Activated T-helper 9 cell treated with anti-CD3 and anti-CD28 coated beads, Interleukin-2, amount 50 U/mL, for 16 hours (primary cell): ENCODE measurements at places on chromosomes 3 and 15.

DNA sequence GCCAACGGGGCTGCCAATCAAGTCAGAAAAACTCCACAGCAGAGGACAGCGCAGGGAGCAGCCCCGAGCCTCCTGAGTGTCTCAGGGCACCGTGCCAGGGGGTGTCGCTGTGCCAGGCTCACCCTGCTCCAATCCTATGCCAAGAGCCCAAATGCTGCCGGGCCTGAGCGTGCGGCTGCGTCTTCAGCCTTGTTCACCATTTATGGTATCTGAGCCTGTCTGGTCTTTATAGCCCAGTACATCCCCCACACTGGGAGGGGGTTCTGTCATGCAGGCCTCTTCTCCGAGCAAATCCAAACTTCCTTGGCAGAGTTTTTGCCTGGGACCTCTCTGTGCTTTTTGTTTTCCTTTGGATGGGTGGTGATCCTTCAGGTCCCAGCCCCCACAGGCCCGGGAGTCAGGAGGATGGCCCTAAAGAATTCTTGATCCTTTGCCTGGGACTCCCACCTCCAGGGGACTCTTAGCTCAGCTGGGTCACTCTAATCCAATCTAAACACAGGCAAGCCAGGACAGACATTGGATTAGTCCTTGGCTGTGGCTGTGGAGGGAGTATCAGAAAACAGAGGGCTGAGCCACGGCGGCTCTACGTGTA is 135.1 kb upstream of the HACD2 start:
- no peak for DNase-seq

DNA sequence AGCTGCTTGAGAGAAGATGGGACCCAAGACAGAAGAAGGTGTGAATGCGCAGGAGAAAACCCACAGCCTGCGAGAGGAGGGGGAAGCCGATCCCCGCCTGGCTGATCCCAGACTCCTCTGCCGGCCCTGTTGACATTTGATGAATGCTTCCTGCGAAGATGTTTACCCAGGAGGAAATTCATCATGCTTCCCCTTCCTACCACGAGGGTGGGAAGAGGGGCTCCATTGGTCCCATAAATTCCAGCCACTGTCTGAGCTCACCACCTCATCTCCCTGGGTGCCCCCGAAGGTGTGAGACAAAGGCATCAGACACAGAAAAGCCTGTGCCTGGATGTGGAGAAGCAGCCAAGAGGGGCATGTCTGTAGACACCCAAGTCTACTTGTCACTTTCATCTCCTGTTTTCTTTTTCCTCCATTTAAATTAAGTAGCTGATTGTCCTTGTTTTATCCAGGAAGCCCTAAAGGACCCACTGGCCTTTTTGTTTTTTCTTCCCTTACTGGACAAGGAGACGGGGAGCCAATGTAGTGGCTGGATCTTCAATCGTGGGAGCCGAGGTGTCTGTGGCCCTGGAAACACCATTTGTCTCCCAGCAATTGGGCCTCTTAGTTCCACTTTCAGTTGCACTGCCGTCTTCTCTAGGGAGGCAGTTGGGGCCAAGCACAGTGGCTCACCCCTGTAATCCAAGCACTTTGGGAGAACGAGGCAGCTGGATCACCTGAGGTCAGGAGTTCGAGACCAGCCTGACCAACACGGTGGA is 95.3 kb upstream of the HES1 start:
- DNase-seq: no peak

GRCh38 chr3:183880121-183880520 is 4.6 kb downstream of the PARL start:
- no peak for DNase-seq

GRCh38 chr3:195809291-195809785 is 2.4 kb downstream of the MUC4 start:
- DNase-seq: no peak

GRCh38 chr3:156859578-156859977 is 33.4 kb downstream of the LEKR1 start:
- DNase-seq: no peak

GRCh38 chr3:41276191-41276590 is 76.9 kb downstream of the CTNNB1 start:
- DNase-seq: no peak
